ENCODE measurements at places on chromosomes 16 and 17. TPM values are rescaled to one million over a fixed set of nuclear protein-coding genes. Genes with fewer than 3 reads are reported as not detected.

Gene LRRC46
- total RNA-seq: 0.53 TPM

Gene CDH13
- not detected for total RNA-seq

Gene ABCA3
- 17.6 TPM for total RNA-seq

Gene CCL1
- not detected for total RNA-seq

Gene MYO15B
- total RNA-seq: 15.4 TPM

Gene TOM1L1
- total RNA-seq: 2.3 TPM

Gene FOXO3B
- 1.3 TPM for total RNA-seq

Gene TAC4
- total RNA-seq: not detected

Gene KRT33B
- not detected for total RNA-seq

Gene MYH1
- total RNA-seq: not detected

Gene IRX3
- total RNA-seq: not detected

Gene SYCE1L
- total RNA-seq: 4.6 TPM

Gene SLC12A3
- 4.8 TPM for total RNA-seq

Gene CIAPIN1
- 53.3 TPM for total RNA-seq

Gene PLCG2
- 243 TPM for total RNA-seq

Gene TP53TG3C
- total RNA-seq: not detected

Gene IL32
- 69.5 TPM for total RNA-seq

Gene ABCC12
- total RNA-seq: not detected

Gene FBXO39
- total RNA-seq: not detected

Gene IL21R
- 138 TPM for total RNA-seq

Gene RCVRN
- total RNA-seq: 0.13 TPM

Gene VAT1L
- total RNA-seq: 0.11 TPM

Gene OMG
- total RNA-seq: 0.18 TPM

Gene MT1F
- 1.1 TPM for total RNA-seq

Gene RASD1
- not detected for total RNA-seq
